ENCODE measurements at places on chromosomes 2 and 18.

- DNase-seq = no peak
These were observed 585.9 kb downstream of the IRS1 start for GRCh38 chr2:226213717-226214116.

- no peak for DNase-seq
These were observed 118.8 kb downstream of the CTIF start for GRCh38 chr18:48657447-48658120.

- no peak for DNase-seq
These were observed 51.7 kb downstream of the ARHGAP28 start for GRCh38 chr18:6781142-6781714.

- DNase-seq = no peak
These were observed 9.7 kb downstream of the UXS1 start for GRCh38 chr2:106184394-106184793.
